ENCODE measurements at places on chromosomes 3 and 15. TPM values are rescaled to one million over a fixed set of nuclear protein-coding genes. Genes with fewer than 3 reads are reported as not detected.
A peak's percentile ranks its signal among the peaks of the same experiment; 100 is the strongest.

Gene PIF1
- total RNA-seq: 6.3 TPM

GRCh38 chr15:39502082-39502447, 78.8 kb upstream of the THBS1 start:
- no peak for DNase-seq

DNA sequence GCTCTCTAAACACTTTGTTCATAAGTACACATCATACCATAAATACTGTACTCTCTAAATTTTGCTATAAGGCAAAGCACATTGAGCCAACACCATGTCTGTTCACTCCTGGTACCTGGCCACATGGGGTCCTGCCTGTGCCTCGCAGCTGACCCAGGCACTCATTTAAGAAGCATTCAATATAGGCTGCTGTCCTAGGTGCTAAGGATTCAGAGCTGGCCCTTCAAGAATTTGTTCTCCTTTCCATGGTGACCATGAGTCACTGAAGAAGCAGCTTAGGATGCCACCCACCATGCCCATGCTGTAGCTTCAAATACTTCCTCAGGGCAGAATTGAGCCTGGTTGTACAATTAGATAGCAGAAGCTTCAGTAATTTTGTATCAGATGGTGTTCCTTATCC, 119.2 kb upstream of the ZBED2 start:
- peak; percentile 51 for DNase-seq

DNA sequence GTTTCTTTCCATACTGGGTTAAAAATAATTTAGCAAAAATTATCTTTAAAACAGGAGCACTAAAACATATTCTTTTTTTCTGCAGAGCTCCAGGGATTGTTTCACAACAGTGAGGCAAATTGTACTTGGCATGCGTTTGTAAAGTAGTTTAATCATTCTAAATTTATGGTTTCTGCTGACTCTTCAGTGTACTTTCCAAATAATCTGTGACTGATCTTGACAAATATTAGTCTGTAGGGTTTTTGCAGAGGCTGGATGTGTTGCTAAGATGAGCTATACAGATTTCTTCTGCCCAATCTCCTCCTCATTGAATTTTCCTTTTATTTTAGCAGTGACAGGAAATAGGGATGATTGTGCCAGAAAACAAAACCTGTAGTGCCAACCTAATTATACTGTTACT, 328.0 kb upstream of the MANF start:
- no peak for DNase-seq

- DNase-seq: peak; percentile 48
Measured at GRCh38 chr15:100725121-100726069, 123.0 kb downstream of the ASB7 start.

- DNase-seq: no peak
Measured at GRCh38 chr3:12959838-12960378, 113.3 kb downstream of the IQSEC1 start.

- DNase-seq: no peak
Measured at GRCh38 chr3:3707858-3708768, 91.1 kb upstream of the LRRN1 start.
